ENCODE measurements at places on chromosomes 11 and 22.
A peak's percentile ranks its signal among the peaks of the same experiment; 100 is the strongest.

DNA sequence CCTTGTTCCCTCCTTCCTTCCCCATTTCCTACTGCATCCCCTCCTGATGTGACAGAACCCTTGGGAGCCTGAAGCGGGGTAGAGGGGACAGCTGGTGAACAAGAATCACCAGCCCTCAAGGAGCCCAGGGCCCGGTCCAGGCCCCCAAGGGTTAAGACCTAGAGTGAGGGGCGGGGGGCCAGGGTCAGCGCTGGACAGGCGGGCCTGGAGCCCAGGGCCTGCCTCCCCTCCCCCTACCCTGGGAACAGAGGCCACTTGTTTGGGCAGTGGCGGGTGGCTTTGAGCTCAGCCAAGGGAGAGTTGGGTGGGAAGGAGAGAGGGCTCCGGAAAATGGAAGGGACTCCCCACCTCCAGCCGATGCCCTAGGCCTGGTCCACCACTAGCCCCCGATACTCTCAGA, 2.1 kb downstream of the ARAP1 start:
- DNase-seq, result no peak

DNA sequence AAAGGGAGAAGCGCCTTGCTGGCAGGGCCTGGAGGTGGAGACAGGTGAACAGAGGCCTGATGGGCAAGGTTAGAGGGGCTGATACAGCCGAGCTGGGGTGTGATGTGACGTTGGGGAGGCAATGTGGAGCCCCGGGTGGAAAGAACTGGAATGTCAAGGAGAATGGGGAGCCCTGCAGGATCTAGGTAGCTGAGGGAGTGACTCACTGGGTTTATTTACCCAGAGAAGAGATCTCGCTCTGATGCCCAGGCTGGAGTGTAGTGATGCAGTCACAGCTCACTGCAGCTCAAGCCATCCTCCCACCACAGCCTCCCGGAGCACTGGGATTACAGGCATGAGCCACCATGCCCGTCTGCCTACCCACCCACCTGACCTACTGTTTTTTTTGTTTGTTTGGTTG, 1.9 kb upstream of the CYB5R3 start:
- no peak for DNase-seq

- DNase-seq, result peak; percentile 40
Observed at GRCh38 chr11:119206511-119207414, 624 bp downstream of the CBL start.

- DNase-seq, result no peak
Observed at GRCh38 chr11:19680829-19681368, 31.7 kb upstream of the NAV2 start.

- no peak for DNase-seq
Observed at GRCh38 chr22:49212002-49212401, 615.7 kb downstream of the BRD1 start.

- no peak for DNase-seq
Observed at GRCh38 chr11:33867561-33867960, 24.3 kb downstream of the LMO2 start.

- no peak for DNase-seq
Observed at GRCh38 chr11:70243912-70244652, 26.4 kb upstream of the PPFIA1 start.

DNA sequence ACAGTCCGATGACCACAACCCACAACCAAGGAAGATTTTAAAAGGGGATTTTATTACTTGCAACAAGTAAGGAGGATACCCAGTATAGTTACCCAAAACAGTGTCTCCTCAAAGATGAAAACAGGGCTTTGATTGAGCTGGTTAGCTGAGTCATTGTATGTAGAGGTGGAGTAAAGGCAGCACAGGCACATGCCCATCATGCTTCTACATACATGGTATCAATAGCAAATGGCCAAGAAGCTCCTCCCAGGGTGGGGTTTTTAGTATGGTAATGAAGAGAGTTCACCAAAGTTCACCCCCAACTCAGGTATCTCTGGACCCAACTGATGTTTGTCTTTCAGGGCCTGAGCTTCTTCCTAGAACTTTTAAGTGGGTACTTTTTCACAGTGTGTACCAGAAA, 157.1 kb upstream of the CEP126 start:
- DNase-seq, result no peak

DNA sequence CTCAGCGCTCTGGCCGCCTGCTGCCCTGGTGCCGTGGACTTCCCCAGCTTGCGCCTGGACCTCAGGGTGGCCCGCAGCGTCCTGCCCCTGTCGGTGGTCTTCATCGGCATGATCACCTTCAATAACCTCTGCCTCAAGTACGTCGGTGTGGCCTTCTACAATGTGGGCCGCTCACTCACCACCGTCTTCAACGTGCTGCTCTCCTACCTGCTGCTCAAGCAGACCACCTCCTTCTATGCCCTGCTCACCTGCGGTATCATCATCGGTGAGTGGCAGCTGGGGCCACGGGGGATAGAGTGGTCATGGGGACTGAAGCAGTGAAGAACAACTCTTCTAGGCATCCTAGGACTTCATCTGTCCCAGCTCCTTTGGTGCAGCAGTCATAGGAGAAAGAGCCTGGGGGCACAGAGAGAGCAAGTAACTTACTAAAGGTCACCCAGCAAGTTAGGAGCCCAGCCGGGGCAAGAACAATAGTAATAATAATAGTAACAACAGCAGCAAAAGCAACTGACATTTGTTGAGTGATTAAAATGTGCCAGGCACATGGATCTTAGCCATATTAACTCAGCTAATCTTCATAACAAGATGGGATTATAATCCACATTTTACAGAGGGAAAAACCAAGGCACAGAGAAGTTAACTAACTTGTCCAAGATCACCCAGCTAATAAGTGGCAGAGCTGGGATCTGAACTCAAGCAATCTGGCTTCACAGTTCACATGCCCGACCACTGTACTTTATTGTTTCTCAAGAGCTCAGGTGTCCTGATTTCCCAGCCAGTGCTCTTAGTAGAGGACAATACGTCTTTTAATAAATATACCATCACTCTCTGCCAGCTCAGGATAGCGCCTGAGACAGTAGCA, 1.4 kb downstream of the SLC35C1 start:
- DNase-seq, result no peak

DNA sequence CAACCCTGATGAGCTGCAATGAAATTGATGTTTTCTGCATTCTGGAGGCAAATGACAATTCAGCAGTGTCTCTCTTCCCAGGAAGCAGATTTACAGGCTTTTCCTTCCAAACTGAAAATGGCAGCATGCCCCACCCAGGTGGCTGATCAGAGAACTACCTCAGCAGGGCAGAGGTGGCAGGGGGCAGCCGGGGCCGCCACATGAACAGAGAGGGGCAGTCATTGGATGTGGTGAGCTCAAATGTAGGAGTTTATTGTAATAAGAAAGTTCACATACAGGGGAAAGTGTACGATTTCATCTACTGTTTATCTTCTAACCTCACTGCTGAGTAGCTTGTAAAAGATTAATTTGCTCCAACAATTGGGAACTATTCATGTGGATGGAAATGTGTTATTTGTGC, 15.7 kb upstream of the PARVA start:
- no peak for DNase-seq

DNA sequence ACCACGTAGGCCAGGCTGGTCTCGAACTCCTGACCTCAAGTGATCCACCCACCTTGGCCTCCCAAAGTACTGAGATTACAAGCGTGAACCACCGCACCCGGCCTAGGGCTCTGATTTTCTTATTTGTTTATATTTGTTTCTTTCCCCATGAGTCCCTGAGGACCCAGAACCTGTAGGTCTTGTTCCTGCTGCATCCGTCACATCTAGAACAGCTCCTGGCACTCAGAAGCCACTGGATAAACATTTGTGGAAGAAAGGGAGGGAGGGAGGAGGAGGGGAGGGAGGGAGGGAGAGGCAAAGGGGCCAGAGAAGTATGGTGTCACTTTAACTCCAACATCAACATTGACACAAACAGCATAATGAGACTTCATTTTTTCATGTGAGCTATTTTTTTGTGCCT, 67.7 kb downstream of the CELSR1 start:
- no peak for DNase-seq

- DNase-seq, result no peak
Observed at GRCh38 chr22:44381761-44382115, 69.0 kb upstream of the SHISAL1 start.

GRCh38 chr22:38239101-38239761, 33.6 kb downstream of the TMEM184B start:
- peak; percentile 89 for DNase-seq

DNA sequence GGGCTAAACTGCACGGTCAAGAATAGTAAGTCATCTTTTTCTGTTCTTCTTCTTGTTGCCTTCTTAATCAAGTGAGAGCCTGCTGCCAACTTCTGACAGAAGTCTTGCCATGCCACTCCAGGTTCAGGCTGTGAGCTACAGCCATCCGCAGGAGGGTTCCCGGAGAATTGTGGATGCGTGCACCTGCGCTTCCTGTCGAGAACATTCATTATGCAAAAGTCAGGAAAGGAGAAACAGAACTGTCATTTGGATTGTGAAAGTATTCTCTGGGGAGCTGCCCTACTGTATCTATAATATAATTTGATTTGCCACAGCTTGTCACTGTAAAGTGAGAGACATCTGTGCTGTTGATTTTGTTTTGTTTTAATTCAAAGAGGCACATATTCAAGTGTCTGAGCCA, 12.3 kb downstream of the IL17RA start:
- no peak for DNase-seq

Measured in umbilical cord (tissue), 2 donors.